ENCODE measurements at places on chromosomes 5 and 9.

DNA sequence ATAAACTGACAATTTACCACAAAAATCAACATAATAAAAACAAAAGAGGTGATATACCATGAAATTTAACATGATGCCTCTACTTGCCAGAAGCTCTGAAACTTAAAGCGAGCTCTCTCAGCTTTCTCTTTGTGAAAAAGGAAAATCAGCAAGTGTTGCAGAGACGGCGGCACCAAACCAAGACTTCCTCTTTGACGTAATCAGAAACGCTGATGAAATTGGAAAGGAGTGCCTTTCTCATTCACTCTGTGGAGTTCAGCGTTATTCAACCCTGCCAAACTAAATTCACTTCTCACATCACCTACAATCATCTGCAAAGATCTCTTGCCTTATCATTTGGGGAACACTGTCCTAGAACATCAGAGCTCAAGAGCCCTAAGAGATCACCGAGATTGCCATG lies 32.2 kb downstream of the ANXA6 start:
- DNase-seq = no peak

- DNase-seq = no peak
These were observed 148.0 kb downstream of the GHR start for GRCh38 chr5:42570966-42571960.

GRCh38 chr9:84173961-84174360 lies 166.6 kb downstream of the SLC28A3 start:
- no peak for DNase-seq

- no peak for DNase-seq
These were observed 525.7 kb downstream of the TLE4 start for GRCh38 chr9:80097476-80097875.

DNA sequence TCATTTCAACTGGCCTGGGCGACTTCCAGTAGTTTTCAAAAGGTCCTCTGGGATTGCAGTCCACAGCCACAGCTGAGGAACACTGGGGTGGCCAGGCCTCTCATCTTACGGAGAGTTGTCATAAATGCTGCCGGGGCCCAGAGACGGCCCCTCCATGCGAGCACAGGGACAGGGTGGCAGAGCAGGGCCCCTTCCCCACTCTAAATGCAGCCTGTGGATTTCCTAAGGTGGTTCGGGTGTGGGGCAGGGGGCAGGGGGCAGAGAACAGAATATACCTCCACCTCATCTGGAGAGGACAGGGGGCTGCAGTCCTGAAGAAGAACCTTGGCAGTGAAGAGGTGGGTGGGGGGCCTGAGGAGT lies 113.6 kb upstream of the TBC1D2 start:
- DNase-seq = no peak

DNA sequence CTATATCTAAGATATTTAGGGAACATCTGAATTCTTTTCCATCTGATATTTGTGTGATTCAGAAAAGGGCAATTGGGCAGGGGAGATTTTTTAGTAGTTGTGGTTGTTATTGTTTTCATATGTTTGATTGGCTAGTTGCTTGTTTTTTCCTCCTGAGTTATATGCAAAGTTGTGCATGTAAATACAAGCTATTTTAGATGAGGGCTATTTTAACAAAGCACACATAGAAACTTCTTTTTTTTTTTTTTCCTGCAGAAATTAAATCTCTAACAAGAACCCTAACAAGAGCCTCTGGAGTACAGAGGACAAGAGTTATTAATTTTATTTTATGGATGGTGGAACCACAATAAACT lies 559.1 kb downstream of the CETN3 start:
- DNase-seq = no peak

DNA sequence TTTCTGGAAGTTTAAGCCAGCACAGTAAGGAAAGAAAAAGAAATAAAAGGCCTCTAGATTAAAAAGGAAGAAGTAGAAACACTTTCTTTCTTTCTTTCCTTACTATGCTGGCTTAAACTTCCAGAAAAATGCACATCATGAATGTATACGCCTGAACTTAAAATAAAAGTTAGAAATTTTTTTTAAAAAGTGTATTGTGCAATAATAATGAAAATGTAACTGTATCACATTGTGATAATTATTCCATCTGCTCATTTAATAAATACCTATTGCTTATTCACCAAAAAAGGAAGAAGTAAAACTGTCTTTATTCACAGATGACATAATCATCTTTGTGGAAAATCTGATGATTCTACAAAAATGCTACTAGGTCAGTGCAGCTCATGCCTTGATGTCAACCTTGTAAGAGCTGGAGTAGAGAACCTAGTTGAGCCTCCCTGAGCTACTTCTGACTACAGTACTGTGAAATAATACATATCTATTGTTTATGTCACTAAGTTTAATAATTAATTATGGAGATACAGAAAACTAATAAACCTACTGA lies 49.4 kb downstream of the MCTP1 start:
- no peak for DNase-seq

DNA sequence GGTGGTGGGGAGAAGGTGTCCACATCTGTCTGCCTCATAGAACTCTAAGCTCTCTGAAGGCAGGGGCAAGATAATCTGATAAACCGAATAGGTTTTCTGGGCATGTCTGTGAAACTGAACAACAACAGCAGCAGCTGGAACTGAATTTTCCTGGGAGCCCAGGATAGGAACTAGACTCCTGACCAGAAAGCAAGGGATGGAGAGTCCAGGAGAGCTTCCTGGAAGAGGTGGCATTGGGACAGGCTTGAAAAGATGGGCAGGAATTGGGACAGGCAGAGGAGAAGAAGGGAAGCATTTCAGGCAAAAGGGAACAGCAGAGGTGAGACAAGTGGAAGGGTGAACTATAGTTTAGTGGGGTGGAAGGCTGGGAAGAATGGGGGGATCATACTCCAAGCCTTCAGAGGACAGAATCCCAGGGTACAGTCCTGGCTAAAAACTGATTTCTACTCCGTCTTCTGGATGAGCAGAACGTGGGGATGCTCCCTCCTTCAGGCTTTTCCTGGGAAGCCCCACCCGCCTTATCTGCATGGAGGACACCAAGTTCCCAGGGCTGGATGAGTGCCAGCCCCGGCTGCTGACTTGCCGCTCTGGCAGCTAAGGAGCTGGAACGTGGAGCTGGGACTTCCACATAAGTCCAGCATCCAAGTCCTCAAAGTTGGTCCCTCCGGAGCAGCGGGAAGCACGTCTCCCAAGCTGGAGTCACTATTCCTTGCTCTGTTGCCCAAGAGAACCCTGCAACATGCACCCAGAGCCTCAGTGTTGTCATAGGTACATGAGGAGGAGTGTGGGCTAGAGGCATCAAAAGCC lies 13.9 kb upstream of the KIF12 start:
- DNase-seq = no peak

- no peak for DNase-seq
These were observed 26.7 kb upstream of the ALDH1A1 start for GRCh38 chr9:72979405-72980100.

Data from stimulated activated CD4-positive, alpha-beta T cell treated with anti-CD3 and anti-CD28 coated beads, Interleukin-2, amount 100 ng/mL, for 4 hours (primary cell).